Right cardiac atrium (tissue), 5 donors: ENCODE measurements at places on chromosomes 12 and 14. TPM values are rescaled to one million over a fixed set of nuclear protein-coding genes. Genes with fewer than 3 reads are reported as not detected.

GRCh38 chr12:26122061-26122680 lies 2.7 kb downstream of the BHLHE41 start:
- peak; percentile 77 for DNase-seq

- DNase-seq: no peak
These were observed 27.6 kb upstream of the PPP1R13B start for GRCh38 chr14:103875010-103875409.

DNA sequence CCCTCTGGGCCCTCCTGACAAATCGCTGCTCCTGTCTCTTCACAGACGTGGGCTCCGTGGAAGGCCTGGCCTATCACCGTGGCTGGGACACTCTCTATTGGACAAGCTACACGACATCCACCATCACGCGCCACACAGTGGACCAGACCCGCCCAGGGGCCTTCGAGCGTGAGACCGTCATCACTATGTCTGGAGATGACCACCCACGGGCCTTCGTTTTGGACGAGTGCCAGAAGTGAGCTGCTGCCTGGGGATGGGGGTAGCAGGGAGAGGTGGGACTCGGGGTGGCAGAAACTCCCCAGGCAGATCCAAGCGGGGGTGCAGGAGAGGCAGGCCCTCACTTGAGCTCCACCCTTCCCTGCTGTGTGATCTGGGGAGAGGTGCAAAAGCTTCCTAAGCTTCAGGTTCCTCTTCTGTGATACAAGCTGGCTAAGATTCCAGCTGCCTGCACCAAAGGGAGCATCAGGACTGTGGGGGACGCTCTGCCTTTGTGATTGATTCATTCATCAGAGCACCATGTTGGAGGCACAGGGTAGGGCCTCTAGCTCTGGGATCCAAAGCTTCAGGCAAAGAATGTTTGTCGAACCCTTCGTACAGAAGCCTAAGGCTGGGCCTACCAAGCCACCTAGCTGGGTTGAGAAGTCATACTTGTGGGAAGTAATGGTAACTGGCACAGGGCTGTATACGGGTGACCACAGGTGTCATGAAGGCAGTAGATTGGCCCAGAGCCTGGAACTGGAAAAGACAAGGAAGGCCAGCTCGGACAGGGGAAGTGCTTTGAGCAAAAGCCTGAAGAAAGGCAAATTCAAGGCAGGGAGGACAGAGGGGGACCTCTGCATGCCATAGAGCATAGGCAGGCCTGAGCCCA lies 29.1 kb upstream of the NXPH4 start:
- DNase-seq: no peak

- no peak for DNase-seq
These were observed 481.1 kb downstream of the CCER1 start for GRCh38 chr12:90473831-90474230.

- DNase-seq: peak; percentile 66
These were observed 790 bp downstream of the BTG1 start for GRCh38 chr12:92144631-92145480.

DNA sequence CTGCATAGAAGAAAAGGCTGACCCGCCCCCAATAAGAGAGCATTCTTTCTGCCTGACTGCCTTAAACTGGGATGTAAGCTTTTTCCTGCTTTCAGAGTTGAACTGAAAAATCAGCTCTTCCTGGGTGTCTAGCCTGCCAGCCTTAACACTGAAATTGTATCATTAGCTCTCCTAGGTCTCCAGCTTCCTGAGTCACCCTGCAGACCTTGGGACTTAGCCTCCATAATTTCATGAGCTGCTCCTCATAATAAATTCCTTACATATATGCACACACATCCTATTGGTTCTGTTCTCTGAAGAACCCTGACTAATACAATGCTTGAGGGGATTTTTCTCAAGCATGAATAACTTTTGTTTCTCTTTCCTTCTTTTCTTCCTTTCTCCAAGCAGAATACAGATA lies 76.4 kb upstream of the FAR2 start:
- no peak for DNase-seq

GRCh38 chr12:48818831-48819590 lies 715 bp downstream of the CACNB3 start:
- no peak for DNase-seq

DNA sequence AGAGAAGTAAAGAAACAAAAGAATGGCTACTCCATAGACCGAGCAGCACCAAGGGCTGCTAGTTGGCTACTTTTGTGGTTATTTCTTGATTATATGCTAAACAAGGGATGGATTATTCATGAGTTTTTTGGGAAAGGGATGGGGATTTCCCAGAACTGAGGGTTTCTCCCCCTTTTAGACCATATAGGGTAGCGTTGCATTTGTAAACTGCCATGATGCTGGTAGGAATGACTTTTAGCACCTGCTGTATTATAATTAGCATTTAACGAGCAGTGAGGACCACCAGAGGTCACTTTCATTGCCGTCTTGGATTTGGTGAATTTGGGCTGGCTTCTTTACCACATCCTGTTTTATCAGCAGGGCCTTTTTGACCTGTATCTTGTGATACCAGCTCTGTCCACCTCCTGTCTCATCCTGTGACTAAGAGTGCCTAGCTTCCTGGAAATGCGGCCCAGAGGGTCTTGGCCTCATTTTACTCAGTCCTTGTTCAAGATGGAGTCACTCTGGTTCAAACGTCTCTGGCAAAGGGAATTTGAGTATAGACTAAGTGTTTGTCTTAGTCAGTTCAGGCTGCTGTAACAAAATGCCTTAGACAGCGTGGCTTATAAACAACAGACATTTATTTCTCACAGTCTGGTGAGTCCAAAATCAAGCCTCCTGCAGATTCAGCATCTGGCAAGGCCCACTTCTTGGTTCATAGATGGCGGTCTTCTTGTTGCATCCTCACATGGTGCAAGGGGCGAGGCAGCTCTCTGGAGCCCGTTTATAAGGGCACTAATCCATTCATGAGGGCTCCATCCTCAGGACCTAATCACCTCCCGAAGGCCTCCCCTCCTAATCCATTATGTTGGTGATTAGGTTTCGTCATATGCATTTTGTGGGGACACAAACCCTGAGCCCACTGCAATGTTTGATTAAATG lies 348.3 kb upstream of the SFSWAP start:
- no peak for DNase-seq

DNA sequence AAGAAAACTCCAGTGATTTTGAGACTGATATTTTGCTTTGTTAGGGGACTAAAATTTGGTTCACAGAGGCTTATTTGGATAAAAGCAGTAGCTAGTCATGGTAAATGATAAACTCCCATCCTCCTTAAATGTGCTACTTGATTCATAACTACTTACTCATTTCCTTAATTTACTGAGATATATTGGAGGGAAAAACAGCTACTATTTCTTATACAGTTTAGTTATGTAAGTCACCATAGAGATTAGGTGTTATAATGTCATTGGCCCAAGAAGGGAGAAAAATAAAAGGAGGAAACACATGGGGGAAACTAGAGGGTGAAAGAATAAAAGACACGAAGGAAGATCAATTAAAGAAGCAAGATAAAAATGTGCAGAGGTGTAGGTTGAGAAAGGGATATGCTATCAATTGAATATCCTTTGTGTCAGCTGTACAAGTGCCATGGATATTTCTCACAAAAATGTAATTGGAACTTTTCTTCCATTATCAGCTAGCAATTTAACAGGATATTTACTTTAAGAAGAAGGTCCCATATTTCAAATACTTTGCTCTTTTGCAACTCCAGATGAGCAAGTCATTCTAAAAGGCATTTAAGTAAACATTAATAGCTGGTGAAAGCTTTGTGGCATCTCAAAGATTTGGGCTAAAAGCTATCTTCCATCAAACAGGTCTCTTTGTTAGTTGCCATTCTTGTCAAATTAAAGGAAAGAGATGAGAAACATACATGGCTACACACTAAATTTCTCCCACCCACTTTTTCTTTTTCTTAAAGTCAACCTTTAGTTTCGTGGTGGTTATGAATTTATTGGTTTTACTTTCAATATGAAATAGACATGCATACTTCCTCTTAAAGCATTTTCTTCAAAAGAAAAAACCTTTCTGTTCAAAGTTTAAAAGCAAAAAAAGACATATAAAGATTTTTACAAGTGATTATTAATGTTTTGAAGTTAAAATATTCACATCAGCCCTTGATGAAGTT lies 439.5 kb downstream of the CCER1 start:
- no peak for DNase-seq

- no peak for DNase-seq
These were observed 100.0 kb downstream of the CCDC91 start for GRCh38 chr12:28290262-28290661.

GRCh38 chr12:72676556-72676955 lies 404.4 kb downstream of the TRHDE start:
- DNase-seq: no peak

- no peak for DNase-seq
These were observed 194.4 kb downstream of the EMP1 start for GRCh38 chr12:13390918-13391317.

- DNase-seq: no peak
These were observed 56.1 kb downstream of the EMP1 start for GRCh38 chr12:13252616-13253015.

- no peak for DNase-seq
These were observed 11.0 kb upstream of the PLEKHG3 start for GRCh38 chr14:64692986-64693809.

- no peak for DNase-seq
These were observed 77.7 kb downstream of the ARF6 start for GRCh38 chr14:49970474-49971147.

- no peak for DNase-seq
These were observed 354.3 kb downstream of the CEP128 start for GRCh38 chr14:80587096-80587724.

DNA sequence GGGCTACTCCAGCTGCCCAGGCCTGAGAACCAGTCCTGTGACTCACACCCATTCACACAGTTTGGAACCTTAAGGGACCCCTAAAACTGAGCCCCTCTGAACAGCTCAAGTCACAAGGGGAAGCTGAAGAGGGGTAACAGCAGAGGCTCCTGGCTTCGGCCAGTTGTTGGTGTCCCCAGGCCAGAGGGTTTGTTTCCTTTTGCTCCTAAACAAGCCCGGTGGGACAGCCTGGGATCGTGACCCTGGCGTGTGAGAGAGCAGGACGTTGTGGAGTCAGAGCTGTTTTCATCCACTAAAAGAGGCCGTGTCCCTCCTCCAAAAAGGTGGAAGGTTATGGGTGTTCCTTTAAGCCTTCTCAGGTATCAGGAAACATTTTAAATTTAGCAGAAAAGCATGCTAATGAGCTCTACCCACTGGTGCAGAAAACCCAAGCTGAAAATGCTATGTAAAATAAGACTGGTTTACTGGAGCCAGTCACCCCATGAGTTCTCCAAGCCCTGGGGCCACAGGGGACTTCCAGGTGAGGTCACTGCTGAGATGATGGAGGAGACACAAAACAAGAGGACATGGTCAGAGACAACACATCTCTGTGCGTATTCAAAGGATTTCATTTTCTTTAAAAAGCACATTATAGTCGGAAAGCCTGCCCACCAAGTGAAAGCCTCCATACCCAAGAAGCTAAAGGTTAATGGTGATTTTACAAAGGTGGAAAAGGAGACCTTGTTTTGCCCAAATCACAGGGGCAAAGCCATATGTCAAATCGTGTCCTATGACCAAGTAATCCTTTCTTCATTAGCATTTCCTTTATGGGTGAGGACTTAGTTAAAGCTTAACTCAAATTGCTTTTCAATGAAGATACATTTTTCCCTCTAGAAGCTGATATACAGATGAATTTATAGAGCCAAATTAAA lies 14.1 kb downstream of the PRKAB1 start:
- no peak for DNase-seq

- peak; percentile 72 for DNase-seq
These were observed at the start of gene CCDC184 for GRCh38 chr12:48183091-48183875. CCDC184 (plus strand) TSS chr12:48183644; CDS start chr12:48184123, 479 bp downstream.

DNA sequence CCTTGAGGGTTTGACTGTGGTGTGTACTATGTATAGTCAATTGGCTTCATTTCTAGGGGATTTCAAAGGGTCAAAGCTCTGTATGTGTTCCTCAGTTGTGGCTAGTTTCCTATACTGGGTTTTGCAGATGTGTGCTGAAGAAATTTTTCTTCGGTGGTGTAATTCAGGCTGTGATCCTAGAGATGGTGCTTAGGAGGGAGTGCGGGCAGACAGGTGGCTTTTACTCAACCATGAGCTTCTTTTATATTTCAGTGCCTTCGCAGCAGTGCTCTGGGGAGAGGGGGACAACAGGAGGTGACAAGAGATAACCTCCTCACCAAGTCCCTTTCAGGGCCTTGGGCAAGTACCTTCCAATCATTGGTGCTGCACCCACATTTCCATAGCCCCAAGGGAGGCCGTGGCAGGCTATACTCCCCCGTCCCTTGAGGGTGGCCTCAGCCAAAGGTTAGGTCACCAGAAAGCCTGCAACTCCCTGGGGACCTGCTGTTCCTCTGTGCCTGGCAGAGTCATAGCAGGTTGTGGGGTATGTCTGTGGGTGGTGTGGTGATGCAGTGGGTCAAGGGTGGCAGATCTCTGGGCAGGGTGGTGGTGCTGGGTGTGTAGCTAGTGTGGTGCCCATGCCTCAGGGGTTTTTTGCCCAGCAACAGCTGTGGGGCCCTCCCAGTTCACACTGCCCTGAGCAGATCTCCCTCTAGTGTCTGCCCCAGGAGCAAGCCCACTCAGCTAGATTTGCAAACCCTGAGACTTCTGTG lies 37.0 kb upstream of the TMX1 start:
- DNase-seq: no peak

DNA sequence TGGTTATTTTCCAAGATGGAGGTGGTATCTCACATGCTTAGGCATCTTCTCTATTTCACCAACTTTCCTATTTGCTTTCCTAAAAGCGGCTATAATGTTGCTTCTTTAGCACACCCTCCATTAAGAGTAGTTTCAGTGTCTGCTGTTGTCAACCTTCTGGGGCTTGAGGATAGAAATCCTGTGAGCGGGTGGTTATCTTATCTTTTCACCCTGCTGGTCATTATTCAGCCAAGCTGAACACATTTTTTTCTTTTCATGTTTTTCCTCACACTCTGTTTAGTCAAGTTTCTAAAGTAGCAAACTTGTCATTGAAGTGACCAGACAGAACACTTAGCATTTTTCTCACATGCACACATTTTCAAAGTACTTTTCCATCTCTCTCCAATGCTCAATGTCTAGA lies 104.5 kb downstream of the SLC8A3 start:
- DNase-seq: no peak

- no peak for DNase-seq
These were observed 20.2 kb upstream of the A2M start for GRCh38 chr12:9135903-9136310.

- DNase-seq: no peak
These were observed 149.1 kb upstream of the FLRT2 start for GRCh38 chr14:85380881-85381280.

The B3GNT4 gene
- total RNA-seq: 0.29 TPM

The GDF3 gene
- total RNA-seq: not detected

The SERPINA4 gene
- total RNA-seq: not detected

The POTEG gene
- total RNA-seq: not detected

The GLT8D2 gene
- total RNA-seq: 8.7 TPM

The PTHLH gene
- 64.6 TPM for total RNA-seq

The EMP1 gene
- 134 TPM for total RNA-seq

The PROX2 gene
- total RNA-seq: not detected

The MGP gene
- total RNA-seq: 1,578 TPM

The SLC4A8 gene
- total RNA-seq: 0.25 TPM

The MORN3 gene
- total RNA-seq: 0.14 TPM

The SRGAP1 gene
- total RNA-seq: 3.7 TPM
